ENCODE measurements at places on chromosomes 6 and 20.

- DNase-seq, result no peak
Measured at GRCh38 chr6:11263291-11263775, 30.9 kb upstream of the NEDD9 start.

DNA sequence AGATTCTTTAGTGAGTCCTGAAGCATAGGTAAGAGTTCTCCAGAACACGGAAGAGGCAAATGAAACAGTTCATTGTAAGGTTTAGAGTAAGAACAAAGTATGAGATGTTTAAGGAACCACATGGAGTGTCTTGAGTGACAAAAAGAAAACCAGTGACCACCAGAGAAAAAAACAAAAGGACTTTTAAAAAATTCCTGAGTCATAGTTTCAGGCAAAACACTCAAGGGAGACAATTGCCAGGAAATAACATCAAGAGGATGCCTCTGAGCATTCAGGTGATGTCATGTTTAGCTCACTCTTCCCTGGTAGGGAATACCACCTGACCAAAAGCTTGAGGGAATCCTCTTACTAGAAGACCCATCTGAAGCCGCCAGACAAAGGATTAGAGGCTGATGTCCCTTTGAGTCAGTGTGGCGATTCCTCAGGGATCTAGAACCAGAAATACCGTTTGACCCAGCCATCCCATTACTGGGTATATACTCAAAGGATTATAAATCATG lies 110.3 kb downstream of the COL19A1 start:
- DNase-seq, result no peak

DNA sequence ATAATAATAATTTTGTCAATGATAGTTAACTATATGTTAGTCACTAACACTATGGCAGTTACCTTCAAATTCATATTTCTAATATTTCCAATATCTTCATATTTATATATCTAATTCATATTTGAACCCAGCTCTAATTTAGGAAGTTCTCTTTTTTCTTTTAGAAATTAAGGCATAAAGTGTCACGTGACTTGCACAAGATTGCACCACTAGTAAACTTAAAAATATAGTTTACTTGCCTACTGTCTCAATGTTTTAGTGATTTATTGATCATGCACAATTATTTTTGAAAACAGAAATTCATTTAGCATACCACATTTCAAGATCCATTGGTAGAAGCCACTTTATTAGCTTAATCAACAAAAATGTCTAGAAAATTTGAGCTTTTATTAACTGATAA lies 508.7 kb upstream of the ZNF337 start:
- DNase-seq, result no peak

DNA sequence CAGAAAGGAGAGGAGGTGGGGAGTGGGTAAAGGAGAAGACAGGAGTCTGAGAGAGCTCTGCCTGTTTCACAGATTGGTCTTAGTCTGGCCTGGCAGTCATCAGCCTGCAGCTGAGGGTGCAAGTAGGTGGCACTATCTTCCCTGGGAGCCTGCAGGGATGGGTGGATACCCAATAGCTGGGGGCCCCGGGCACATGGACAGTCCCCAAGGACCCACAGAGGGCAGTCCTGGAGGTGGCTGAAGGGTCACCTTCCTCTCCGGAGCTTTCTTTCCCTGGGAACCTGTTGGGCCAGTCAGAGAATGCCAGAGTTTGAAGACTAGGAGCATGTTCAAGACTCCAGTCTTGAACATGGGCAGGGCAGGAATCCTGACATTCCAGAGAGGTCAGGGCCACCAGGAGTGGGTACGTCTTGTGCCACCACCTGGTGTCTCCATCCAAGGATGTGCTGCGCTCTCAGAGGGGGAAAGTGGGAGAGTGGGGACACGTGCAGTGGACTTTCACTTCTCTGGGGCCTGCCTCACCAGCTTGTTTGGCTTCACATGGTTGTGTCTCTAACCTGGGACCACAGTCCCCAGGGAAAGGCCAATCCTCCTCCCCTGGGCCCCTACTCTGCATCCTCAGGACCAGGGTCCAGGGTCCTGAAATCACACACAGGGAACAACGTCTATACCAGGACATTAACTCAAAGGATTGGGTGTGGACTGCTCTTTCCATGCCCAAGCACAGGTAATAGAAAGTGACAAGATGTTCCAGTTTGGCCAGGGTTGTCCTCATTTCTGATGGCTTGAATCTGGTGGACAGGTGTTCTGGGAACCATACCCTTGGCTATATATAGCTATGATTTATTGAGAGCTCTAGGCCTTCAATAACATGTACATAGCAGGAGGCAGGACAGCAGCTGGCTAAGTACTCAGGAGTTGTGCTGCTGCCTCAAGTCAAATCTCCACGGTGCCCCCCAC lies 18.0 kb downstream of the AARS2 start:
- no peak for DNase-seq

DNA sequence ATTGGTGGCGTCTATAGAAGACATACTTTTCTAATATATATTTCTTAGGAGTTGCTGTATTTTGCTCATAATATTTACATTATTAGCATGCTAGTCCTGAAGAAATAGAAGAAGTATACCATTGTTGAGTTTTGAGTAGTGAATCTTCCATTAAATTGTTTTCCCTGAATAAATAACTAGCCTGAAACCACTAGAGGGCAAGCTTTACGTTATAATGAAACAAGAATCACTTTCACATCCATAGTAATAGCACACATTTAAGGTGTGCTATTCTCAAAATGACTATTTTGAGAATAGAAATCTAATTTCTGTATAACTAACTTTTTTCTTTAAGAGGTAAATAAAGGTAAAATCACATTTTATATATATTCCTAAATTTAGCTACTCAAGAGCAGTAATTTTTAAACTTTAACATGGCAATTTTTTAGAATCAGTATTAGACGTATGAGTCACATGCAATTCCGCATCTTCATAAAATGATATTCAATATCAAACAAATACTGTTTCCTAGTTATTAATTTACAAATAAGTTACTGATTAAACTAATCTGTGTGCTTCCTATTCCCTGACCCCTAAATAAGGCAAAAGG lies 213.2 kb upstream of the MANEA start:
- no peak for DNase-seq

DNA sequence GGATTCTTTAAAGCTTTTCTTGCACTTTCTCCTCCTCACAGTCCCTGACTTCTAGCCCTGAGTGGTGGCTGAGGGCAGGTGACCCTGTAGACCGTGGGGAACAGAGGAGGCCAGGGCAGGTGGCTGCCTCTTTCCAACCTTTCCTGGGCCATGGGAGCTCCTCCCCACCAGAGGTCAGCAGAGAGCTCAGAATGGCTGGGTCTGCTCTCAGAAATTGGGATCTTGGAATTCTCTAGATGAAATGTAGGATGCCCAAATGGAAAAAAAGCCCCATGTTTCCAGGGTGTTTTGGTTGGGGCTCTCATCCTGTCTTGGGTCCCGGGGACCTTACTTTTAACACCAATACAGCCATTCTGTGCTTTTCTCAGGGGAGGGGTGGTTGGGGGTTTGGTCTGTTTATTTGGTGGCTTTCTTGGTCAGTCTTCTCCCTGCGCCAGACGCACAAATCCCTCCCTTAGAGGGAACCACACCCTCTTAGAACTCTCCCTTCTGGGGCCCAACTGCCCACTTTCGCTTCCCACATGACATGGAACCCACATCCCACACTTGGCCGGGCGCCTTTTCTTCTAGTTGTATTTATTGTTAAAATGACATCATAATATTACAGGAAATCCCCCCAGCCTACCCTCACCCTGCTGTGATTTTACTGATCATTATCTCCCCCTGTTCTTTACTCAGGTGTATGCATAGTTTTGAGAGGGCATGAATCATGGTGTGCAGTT lies 17.9 kb downstream of the GNAS start:
- peak; percentile 70 for DNase-seq
